Activated CD8-positive, alpha-beta T cell treated with anti-CD3 and anti-CD28 coated beads, Interleukin-2, amount 10 ng/mL, durations not matched to agents 7 days and 5 days (primary cell): ENCODE measurements at places on chromosomes 6 and 20.

DNA sequence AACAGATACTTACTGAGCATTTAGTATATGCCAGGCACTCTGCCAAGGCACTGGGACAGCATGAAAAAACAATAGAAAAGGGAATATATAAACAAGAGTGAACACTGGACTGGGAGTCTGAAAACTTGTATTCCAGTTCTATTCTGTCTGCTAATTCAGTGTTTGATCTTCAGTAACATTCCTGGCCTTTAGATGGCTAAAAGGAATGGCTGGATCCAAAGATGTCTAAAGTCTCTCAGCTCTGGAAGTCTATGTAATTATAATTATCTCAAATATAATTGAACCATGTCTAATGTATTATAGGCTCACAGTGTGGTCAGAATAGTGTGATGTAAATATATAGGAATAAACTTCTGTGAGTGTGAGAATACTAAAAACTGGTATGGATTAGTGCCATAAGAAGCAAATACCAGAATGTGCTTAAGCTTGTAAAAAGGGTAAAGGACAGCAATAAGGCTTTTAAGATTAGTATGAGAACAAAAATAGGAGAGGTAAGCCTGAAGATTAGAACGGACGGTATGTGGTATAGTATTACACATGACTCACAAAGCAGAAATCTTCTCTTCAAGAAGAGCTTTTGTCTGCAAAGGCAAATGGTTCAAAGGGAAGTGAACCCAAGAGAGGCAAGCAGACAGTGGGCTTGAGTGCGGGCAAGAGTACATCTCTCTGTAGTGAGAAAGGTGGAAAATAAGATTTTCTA, 68.5 kb downstream of the TMEM200A start:
- DNase-seq, result no peak

GRCh38 chr6:45477278-45477677, 99.5 kb upstream of the SUPT3H start:
- no peak for DNase-seq

- DNase-seq, result no peak
These were observed 19.6 kb downstream of the TGM6 start for GRCh38 chr20:2400290-2400689.

GRCh38 chr6:72787391-72788031, 165.6 kb downstream of the KCNQ5 start:
- DNase-seq, result no peak

GRCh38 chr20:1792274-1792673, 102.9 kb upstream of the SIRPA start:
- no peak for DNase-seq

- DNase-seq, result peak; percentile 58
These were observed 74.0 kb upstream of the MYL9 start for GRCh38 chr20:36467076-36467999.
